ENCODE measurements at places on chromosomes 3 and 15.

DNA sequence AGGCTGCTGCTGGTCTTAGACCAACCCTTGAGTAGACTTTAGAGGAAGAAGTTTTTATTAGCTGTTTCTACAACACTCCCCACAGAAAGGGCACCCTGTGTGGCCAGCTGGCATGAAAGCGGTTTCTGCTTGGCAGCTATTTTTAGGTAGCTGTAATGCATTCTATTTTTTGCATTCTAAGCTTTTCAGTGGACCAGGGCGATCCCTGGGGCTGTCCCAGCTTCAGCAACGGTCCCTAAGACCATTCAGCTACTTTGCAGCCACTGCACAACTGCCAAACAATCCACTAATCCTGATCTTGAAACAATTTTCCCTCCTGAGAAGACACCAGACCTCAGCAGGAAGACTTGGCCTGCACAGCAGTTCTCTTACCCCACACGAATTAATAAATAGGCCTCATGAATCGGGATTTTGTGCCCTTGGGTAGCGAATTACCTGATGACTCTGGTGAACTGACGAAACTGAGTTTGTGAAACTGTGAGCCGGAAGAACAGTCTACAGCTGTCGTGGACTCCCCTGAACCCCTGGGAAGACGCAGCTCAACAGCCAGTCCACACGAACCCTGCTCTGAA is 14.6 kb upstream of the TFRC start:
- no peak for DNase-seq

DNA sequence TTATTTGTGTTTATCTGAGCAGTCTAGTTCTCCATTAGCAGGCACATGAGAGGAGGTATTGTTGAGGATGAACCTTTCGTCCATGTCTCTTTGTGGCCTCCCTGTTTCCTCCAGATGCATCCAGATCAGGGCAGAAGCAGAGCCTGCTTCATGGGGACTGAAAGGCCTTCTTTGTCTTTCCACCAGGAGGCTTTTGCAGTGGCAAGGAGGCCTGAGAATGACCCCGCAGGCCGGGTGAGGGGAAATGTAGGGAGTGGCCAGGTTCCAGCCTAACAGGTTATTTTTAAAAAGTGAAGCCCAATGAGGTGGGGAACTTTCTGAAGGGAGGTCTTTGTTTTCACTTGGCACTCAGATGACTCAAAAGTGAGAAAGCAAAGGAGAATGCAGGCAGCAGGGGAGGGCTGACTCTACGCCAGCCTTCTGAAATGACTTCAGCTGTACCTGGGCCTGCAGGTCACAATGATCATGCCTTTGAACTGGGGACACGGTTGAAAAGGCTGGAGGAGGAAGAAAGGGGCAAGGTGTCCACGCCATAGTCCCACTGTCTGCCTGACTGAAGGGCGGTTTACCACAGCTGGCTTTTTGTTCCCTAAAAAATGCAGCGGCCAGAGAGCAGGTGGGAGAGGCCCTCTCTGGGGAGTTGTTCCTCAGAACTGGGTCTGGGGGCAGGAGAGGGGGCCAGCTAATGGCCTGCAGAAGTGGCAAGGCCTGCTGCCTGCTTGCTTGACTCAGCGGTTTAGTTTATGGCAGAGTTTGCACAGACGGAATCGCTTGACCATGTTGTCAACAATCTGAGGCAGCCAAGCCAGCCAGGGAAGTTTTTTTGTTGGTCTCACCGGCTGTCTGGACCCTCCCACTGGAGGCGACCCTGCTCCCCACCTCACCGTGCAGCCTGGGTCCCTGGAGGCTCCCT is 28.7 kb downstream of the CMTM7 start:
- DNase-seq, result no peak

GRCh38 chr3:189718215-189718614 is 87.0 kb downstream of the TP63 start:
- no peak for DNase-seq

GRCh38 chr3:50807266-50807665 is 132.5 kb downstream of the DOCK3 start:
- no peak for DNase-seq

DNA sequence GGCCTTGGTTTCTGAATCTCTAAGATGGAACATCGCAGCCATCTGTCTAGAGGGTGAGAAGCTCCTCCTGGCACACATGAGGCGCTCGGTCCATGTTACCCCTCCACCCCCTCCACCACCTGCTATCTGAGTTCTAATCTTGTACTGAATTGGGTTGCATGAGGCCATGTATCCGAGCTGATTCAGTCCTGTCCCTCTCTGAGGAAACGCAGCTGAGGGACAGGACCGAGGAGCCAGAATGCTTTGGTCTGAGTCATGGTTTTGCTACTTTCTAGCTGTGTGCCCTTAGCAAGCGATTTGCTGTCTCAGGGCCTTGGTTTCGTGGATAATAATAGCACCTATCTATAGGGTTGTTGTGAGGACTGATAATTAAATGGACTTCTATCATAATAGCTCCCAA is 87.8 kb upstream of the SEC13 start:
- no peak for DNase-seq

DNA sequence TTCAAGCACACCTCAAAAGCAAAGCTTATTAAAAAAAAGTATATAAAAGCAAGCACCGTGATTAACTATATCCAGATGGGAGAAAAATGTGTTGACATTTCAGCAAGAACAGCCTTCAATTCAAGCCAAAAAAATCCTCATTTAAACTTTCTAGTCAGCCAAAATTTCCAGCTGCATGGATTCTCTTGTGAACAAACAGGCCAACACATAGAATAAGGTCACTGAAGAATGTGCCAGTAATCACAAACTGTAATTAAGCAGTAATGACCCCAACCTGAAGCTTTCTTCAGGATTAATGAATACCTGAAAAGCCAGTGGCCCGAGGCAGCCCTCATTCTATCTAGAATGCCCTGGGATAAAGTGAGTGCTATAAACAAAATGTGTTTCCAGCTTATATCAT is 130.7 kb upstream of the KCNMB2 start:
- no peak for DNase-seq

GRCh38 chr3:149763565-149764195 is 11.4 kb upstream of the COMMD2 start:
- DNase-seq, result no peak

GRCh38 chr3:116423945-116424344 is 21.3 kb downstream of the LSAMP start:
- DNase-seq, result no peak

DNA sequence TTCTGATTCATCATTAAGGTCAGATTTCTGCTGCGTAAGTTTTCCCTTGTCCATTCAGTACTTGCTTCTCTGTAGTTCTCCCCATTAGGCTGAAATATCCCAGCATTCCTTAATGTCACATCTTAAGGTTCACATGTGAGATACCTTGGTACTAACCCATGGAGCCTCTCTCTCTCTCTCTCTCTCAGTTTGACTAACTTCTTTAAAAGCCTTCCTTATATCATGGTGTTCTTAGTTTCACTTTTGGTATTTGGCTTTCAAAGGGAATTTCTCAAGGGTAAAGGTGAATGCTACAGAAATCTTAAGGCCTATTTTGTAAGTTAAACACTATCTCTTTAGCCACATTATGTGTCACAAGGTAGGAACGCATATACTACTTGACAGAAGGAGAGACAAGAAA is 427.3 kb upstream of the ZNF717 start:
- DNase-seq, result no peak

DNA sequence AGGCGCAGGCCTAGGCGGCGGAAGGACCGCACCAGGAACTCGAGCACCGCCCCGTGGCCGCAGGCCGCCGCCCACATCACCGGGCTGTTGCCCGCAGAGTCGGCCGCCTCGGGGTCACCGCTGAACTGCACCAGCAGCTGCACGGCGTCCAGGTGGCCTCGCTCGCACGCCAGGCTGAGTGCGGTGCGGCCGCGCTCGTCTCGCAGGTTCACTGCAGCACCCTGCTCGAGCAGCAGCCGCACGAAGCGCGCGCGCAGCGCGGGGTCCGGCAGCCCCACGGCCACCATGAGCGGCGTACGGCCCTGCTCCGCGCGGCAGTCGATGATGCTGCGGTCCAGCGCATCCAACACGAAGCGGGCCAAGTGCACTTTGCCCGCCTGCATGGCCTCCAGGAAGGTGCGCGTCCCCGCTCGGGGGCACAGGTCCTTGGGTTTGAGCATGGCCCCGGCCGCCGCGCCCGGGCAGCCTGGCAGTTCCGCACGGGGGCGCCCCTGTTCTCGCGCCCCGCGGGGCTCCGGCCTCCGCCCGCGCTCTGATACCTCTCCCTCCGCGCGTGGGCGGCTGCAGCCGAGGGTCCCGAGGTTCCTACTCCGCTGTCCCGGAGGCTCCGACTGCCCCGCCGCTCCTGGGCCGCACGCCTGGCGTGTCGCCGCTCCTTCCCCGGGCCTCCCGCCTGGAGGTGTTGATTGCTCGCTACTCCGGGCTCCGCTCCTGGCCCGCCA is 556 bp downstream of the ANKRD63 start:
- no peak for DNase-seq

- no peak for DNase-seq
These were observed 41.9 kb upstream of the TRA2B start for GRCh38 chr3:185979721-185980121.

DNA sequence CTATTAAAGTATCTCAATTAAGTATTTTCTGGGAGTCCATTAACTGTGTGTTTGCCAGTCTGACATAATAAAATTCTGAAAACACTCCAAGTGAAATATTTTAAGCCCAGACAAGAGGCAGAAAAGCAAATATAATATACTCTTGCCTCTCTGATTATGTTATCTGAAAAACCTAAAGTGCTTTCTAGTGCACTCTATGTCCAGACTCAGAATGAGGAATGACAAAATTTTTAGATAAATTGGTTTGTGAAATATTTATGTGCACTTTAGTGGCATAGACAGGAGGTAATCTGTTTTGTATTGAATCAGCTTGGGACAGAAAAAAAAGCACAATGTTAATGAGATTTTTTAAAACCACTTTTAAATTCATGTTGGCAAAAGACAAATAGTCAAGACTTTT is 508.2 kb upstream of the SUCLG2 start:
- no peak for DNase-seq

GRCh38 chr15:31577108-31577507 is 250.5 kb downstream of the KLF13 start:
- DNase-seq, result no peak

- DNase-seq, result no peak
These were observed 7.6 kb upstream of the C3orf38 start for GRCh38 chr3:88142094-88142624.

GRCh38 chr3:142134799-142135325 is 14.5 kb downstream of the TFDP2 start:
- no peak for DNase-seq

DNA sequence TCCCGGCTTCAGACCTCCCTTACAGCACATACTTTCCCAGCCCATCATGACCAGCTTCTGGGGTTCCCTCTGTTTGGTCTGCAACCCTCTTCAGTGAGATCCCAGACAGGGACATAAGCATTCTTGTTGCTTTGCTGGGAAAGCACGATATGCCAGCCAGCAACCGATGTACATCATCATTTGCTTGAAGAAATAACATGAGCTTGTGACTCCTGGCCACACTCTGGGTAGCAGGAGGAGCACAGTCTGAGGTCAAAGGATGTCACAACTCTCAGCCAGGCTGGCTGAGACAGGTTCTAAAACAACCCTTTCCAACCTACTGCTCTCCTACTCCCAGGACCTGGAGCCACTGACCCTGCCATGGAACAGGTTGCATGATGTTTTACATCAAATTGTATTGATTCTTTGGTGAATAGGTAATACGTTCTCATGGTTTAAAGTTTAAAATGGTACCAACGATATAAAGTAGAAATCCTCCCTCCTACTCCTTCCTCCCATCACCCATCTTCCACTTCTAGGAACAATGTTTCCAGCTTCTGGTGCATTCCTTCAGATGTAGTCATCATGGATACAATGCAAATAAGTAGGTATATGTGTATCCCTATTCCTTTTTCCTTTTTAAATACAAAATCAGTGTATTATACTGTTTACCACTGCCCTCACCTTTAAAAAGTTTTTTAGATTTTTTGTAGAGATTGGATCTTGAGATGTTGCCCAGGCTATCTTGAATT is 190.3 kb downstream of the OPA1 start:
- DNase-seq, result no peak

GRCh38 chr15:40087991-40088928 is 20.4 kb downstream of the BMF start:
- no peak for DNase-seq

DNA sequence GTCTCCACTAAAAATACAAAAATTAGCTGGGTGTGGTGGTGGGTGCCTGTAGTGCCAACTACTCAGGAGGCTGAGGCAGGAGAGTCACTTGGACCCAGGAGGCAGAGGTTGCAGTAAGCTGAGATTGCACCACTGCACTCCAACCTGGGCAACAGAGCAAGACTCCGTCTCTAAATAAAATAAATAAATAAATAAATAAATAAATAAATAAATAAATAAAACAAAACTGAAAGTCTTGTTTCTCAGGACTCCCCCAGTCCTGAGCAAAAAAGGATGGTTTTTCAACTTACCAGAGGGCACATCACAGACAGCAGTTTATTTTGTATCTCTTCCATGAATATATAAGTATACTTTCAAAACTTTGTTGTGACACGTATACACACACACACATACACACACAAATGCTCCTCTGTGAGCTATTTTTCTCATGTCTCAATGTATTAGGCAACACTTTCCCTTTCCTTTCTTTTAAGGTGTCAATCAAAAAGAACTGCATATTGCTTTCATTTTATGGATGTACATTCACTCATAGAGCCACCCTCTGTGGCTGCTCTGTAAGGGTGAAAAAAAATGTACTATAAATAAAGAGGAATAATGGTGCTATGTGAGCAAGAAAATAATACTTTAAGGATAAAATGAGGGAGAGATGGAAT is 54.8 kb upstream of the MITF start:
- DNase-seq, result no peak

GRCh38 chr15:70165716-70166284 is 68.1 kb upstream of the TLE3 start:
- DNase-seq, result no peak

DNA sequence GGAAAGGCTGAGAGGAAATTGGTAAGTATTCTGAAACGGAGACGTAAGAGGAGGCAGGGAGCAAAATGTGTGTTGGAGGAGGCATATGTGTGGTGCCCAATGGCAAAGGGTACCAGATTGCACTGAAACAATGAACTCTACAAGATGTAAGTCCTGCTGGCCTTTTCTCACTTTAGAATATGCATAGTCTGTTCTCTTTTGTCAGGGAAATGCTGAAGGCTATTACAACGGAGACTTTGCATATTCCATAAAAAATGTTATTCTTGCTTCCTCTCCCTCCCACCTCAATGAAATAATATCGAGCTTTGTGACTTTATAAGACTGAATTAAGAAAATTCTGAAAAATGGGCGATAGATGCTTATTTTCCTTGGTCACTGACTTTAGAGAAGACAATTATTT is 85.9 kb downstream of the PEX5L start:
- no peak for DNase-seq

DNA sequence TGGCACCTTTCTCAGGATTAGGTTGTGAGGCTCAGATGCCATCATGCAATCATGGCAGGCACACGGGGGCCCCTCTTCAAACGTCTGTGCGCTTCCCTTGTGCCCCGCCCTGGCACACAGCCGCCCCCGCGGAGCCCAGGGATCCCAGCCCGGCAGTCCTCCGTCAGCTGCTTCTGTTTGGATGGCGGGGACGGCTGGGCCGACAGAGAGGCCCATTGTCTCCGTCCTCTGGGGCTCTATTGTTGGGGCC is 849 bp upstream of the HDAC11 start:
- DNase-seq, result no peak

GRCh38 chr3:25870452-25870851 is 80.6 kb downstream of the OXSM start:
- DNase-seq, result no peak

Data from stimulated activated CD8-positive, alpha-beta memory T cell treated with anti-CD3 and anti-CD28 coated beads, Interleukin-4, amount 100 ng/mL, for 4 hours (primary cell).